ENCODE measurements at places on chromosomes 7 and 10. TPM values are rescaled to one million over a fixed set of nuclear protein-coding genes. Genes with fewer than 3 reads are reported as not detected.

GRCh38 chr7:154781369-154782303 is 221.3 kb downstream of the PAXIP1 start:
- DNase-seq = no peak

DNA sequence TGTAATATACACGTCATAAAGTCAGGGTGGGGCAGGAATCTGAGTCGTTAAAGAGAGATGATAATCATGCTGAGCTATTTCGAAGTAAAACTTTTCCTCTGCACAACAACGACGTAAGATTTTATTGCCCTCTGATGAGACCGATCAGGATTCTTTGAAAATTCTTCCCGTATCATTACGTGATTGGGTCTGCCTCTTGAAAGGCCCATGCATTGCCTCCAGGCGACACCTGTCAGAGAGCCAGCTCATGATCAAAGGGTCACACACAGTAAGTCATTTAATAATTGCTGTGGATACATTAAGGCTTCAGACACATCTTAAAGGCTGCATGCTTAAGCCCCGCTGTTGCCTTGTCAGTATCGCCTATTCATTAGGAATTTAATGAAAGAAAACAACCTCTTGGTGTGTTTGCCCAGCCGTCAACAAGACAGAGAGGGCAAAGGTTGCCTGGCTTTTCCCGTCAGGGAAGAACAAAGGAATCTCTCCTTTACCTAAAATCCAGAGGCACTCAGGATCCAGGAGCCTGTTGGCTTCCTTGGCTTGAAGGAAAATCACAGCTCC is 189.0 kb upstream of the SH2B2 start:
- DNase-seq = no peak

- no peak for DNase-seq
Measured at GRCh38 chr7:128170461-128170860, 70.6 kb upstream of the LEP start.

The HILPDA gene
- total RNA-seq = 55.6 TPM

The SPDYE3 gene
- not detected for total RNA-seq

The TSPAN13 gene
- total RNA-seq = 4.9 TPM
